ENCODE measurements at places on chromosomes 1 and 21.

DNA sequence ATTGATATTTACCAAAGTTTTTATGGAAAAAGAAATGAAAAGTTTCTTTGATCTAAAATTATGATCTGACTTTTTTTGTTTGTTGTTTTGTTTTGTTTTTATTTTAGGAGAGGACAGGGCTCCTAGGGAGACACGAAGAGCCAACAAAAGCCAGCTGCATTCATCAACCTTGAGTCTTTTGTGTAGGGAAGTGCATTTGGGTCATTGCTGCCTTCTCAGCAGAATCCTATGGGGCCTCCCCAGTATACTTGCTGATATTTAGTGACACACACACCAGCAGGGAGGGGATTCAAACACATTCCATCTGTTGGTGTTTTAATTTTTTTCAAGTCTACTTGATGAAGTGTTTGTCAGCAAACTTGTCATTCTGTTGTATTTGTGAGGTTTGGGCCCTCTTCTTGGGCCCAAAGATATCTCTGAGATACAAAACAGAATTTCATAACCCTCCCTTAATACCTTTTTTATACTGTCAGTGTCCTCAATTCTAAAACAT lies 203.5 kb downstream of the NTNG1 start:
- no peak for DNase-seq

GRCh38 chr21:43957128-43957571 lies 55.0 kb upstream of the TRAPPC10 start:
- no peak for DNase-seq

GRCh38 chr1:33768821-33769220 lies 95.1 kb upstream of the HMGB4 start:
- no peak for DNase-seq

GRCh38 chr1:99808391-99809115 lies 41.6 kb upstream of the AGL start:
- peak; percentile 90 for DNase-seq
